ENCODE measurements at places on chromosomes 7 and 10. TPM values are rescaled to one million over a fixed set of nuclear protein-coding genes. Genes with fewer than 3 reads are reported as not detected.

The CLRN3 gene
- polyA plus RNA-seq: 0.20 TPM

The RNF32 gene
- 2.0 TPM for polyA plus RNA-seq

The GOLGA7B gene
- 0.16 TPM for polyA plus RNA-seq

The ZNF277 gene
- 28.1 TPM for polyA plus RNA-seq

The GIMAP6 gene
- 17.5 TPM for polyA plus RNA-seq

GRCh38 chr10:18406136-18406535 lies 245.3 kb downstream of the NSUN6 start:
- DNase-seq: no peak

- no peak for DNase-seq
These were observed 86.6 kb upstream of the ZNF92 start for GRCh38 chr7:65287023-65287422.

- DNase-seq: no peak
These were observed 144.7 kb upstream of the PDE1C start for GRCh38 chr7:32214913-32215312.

DNA sequence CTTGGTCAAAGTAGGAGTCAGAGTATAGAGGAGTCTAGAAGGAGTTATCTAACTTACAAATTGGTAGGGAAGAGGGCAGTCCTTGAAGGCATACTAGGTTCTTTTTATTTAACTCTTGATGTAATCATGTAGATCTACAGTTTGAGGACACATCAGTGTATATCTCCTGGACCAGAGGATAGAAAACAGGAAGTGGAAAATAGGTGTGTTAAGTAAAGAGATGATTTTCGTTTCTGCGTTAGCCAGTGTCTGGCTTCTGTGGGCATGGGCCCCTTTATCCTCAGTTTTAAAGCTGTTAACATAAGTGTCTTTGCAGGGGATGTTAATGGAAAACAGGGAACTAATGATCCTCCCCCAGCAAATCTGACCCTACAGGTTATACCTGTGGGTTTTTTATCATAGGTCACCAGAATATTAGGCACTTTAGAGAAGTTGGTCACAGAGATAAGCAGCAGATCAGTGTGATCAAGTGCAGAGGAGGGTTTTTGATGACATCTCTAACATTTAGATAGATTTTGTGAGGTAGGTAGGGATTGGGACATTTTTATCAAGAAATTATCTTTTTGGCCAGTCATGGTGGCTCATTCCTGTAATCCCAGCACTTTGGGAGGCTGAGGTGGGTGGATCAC lies 58.6 kb upstream of the PRSS1 start:
- DNase-seq: no peak

- DNase-seq: no peak
These were observed 21.6 kb upstream of the JAZF1 start for GRCh38 chr7:28202222-28202621.

- DNase-seq: no peak
These were observed 3.9 kb downstream of the LRMDA start for GRCh38 chr10:75435291-75435690.

DNA sequence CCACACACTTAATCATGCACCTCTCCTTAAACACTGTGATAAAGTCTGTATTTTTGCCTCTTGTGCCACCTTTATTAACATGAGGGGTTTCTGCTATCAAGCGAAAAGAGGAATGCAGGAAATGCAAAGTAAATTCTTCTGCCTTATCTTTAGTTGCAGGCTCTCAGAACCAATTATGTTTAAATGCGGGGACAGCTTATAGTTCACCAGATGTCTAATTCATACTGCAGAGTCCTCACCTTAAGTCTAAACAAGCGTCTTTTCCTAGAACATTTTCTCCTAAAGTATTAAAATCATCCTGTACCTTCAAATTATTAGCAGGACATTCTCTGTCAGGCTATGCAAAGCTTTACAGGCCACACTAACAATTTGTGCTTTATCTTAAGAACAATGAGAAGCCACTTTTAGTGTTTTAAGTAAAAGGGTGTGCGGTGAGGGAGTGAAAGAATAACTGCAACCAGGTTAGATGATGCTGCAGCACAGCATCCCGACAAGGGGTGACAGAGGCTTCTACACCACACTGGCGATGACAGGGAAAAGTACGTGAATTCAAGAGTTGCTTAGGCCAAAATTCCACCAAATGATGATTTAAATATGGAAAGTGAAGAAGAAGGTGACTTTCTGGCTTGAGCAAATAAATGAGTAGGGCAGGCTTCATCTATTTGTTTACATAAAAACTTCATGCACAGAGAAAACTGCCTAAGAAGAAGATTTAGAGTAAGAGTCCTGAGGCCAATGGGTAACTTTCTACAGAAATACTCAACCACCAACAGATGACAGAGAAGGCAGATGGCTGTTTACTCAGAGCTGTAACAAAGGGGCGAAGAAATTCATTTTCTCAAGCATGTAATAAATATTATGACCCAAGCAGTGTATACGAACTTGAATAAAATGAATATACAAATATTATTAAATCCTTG lies 36.0 kb downstream of the EZH2 start:
- no peak for DNase-seq
